Fibroblast of skin of scalp (primary cell): ENCODE measurements at places on chromosomes 7 and 10.
A peak's percentile ranks its signal among the peaks of the same experiment; 100 is the strongest.

GRCh38 chr10:67242528-67242927 is 316.7 kb downstream of the LRRTM3 start:
- no peak for DNase-seq

- no peak for DNase-seq
These were observed 20.2 kb upstream of the FOXK1 start for GRCh38 chr7:4661871-4662270.

DNA sequence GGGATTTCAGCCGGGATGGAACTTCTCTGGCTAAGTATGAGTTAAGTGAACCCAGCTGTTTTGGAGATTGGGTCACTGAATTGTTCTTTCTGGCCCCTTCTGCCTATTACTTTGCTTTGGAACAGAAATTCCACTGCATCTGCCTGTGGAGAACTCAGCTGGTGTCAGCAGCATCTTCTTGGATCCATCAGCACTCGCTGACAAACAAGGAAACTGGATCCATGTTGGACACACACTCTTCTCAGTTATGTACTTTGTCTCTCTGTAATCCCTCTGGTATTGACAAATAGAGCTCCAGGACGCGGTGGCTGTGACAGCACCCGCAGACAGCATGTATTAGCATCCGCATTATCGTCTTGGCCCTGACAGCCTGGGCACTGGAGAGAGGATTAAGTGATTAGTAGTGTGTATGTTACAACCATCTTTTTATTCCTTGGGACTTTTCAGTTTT is 73.0 kb upstream of the BMPER start:
- DNase-seq: peak; percentile 67

GRCh38 chr7:132465516-132465915 is 110.8 kb downstream of the PLXNA4 start:
- DNase-seq: no peak

GRCh38 chr10:32340596-32341180 is 6.3 kb downstream of the EPC1 start:
- no peak for DNase-seq

- DNase-seq: no peak
These were observed 69.4 kb downstream of the C1GALT1 start for GRCh38 chr7:7251742-7252141.

DNA sequence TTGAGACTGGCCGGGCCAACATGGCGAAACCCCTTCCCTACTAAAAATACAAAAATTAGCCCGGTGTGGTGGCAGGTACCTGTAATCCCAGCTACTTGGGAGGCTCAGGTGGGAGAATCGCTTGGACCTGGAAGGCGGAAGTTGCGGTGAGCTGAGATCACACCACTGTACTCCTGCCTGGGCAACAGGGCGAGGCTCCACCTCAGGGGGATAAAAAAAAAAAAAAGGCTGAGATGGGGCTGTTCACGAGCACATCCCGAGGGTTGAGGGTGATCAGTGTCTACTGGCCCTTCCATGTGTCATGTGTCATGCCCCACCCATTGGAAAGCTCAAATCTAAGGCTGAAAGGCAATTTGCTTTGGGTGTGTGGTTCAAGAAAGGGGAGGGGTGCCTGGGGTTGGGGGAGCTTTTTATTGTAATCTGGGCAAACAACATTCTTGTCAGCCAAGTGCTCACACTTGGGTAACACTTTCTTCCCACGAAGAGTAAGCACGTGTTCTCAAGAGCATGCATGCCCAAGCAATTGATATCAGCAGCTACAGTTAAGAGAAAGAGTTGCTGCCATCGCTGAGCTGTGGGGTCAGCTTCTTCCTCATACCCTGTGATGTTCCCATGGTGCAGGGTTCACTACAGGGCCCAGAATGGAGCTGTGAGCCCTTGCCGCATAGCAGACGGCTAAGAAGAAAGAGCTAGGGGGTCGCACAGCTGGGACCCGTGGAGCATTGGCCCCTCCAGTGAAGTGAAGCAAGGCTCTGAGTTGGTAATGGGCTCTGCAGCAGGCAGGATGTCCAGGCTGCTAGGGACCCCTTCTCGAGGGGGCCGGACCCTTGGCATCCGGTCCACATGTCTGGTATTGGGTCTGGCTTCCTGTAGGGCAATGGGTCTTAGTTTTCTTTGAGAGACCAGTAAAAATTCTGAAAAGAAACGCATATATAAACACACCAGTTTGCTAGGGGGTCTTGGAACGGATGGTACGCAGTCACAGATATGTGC is 9.9 kb upstream of the ACSL5 start:
- no peak for DNase-seq

GRCh38 chr7:80183900-80184685 is 49.5 kb downstream of the GNAI1 start:
- DNase-seq: no peak
